ENCODE measurements at places on chromosomes 1 and 21. TPM values are rescaled to one million over a fixed set of nuclear protein-coding genes. Genes with fewer than 3 reads are reported as not detected.

Gene TLR5
- 0.13 TPM for total RNA-seq

Gene SDHB
- 98.7 TPM for total RNA-seq

Gene JAM2
- not detected for total RNA-seq

Gene NBPF6
- not detected for total RNA-seq

Gene ACOT7
- 104 TPM for total RNA-seq

Gene NUDT17
- 7.5 TPM for total RNA-seq

Gene SPRR2G
- not detected for total RNA-seq

Gene IFI44L
- 0.28 TPM for total RNA-seq

Gene SIM2
- total RNA-seq: 6.1 TPM

Gene CFHR2
- not detected for total RNA-seq

Gene AGO3
- 7.2 TPM for total RNA-seq

Gene CD48
- total RNA-seq: not detected

Gene FAM131C
- 13.5 TPM for total RNA-seq

Gene FCRL1
- total RNA-seq: not detected
